ENCODE measurements at places on chromosomes 3 and 15. TPM values are rescaled to one million over a fixed set of nuclear protein-coding genes. Genes with fewer than 3 reads are reported as not detected.

Gene GABRG3
- total RNA-seq = 0.53 TPM

Gene KBTBD13
- not detected for total RNA-seq

Gene CYP11A1
- 5.1 TPM for total RNA-seq

Gene DNAH12
- total RNA-seq = 0.77 TPM

Gene ZIC1
- not detected for total RNA-seq

Gene SPSB4
- total RNA-seq = 2.3 TPM

Gene ATR
- 32.9 TPM for total RNA-seq

Gene LRRIQ4
- 0.11 TPM for total RNA-seq

Gene MYL3
- total RNA-seq = 2.8 TPM

Gene AMIGO3
- 1.3 TPM for total RNA-seq

Gene SOX14
- total RNA-seq = 0.11 TPM

Gene ST6GAL1
- total RNA-seq = 72.3 TPM

Gene ALG1L2
- 5.6 TPM for total RNA-seq

Gene PSTPIP1
- 0.29 TPM for total RNA-seq

Gene SERPINI2
- total RNA-seq = not detected

Gene CDHR4
- total RNA-seq = not detected

DNA sequence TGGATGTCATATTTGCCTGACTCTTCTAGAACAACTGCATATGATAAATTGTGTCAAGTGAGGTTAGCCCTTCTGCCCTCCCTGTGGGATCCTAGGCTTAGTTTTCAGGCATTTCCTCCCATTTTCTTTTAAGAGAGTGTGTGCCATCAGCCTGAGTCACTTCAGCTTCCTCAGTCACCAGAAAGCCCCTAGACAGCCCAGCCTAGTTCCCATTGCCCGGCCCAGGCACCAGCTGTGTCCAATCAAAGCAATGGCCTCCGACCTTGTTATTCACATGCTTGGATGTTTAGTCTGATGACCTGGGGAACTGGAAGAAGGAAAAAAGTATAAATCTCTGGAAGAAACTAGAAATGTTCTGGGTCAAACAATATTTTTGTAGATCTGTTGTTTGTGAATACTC, 221.9 kb upstream of the LRIG1 start:
- no peaks in the 10 kb centered on the region for H3K4me1 ChIP-seq
- H3K4me3 ChIP-seq = no peak overlapping the region
- H3K27me3 ChIP-seq = no peaks in the 10 kb centered on the region
- H3K27ac ChIP-seq = no peak overlapping the region
- no peak for DNase-seq

GRCh38 chr3:129663930-129664646, 57.6 kb upstream of the PLXND1 start:
- H3K27me3 ChIP-seq = no peaks in the 10 kb centered on the region
- no peak overlapping the region for H3K4me3 ChIP-seq
- no peak overlapping the region for H3K27ac ChIP-seq
- DNase-seq = no peak
- peaks cover 13% of the 10 kb centered on the region for H3K4me1 ChIP-seq

DNA sequence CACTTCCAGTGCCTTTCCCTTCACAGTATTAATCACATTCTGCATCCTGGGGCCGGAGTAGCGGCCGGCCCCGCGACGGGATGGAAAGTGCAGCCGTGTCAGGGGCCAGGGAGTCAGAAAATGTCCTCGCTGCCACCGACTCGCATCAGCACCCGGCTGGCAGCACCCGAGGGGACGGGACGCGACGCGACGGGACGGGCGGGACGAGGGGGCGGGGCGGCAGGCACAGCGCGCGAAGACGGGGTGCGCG, 353 bp downstream of the ATG3 start:
- peak overlapping the region; percentile 98 for H3K4me3 ChIP-seq
- no peak for DNase-seq
- H3K4me1 ChIP-seq = no peaks in the 10 kb centered on the region

- no peaks in the 10 kb centered on the region for H3K27me3 ChIP-seq
- no peak overlapping the region for H3K27ac ChIP-seq
- H3K4me3 ChIP-seq = no peak overlapping the region
- no peak for DNase-seq
Observed at GRCh38 chr3:178518660-178519396, 17.4 kb upstream of the KCNMB2 start.

- H3K27me3 ChIP-seq = no peaks in the 10 kb centered on the region
- no peaks in the 10 kb centered on the region for H3K36me3 ChIP-seq
- H3K4me3 ChIP-seq = no peak overlapping the region
- H3K27ac ChIP-seq = no peak overlapping the region
- H3K4me1 ChIP-seq = no peaks in the 10 kb centered on the region
Observed at GRCh38 chr15:94655249-94655880, 424.0 kb downstream of the MCTP2 start.

DNA sequence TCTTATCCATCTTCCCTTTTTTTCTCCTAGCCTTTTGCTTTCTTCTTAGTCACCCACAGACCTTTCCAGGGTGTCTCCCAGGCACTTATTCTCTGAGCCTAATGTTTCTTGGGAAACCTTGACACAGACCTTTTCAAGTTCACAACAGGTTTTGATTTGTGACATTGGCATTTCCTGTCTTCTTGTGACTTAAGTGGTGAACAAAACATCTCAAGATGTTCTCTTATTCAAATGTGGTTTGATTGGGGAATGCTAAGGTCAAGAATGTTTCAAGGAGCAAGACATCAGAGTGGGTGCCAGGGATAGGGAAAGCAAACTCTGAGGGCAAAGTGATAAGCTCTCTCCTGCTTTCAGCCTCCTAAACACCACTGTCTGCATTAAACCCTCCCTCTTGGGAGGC, 68.2 kb upstream of the GSK3B start:
- no peak overlapping the region for H3K27ac ChIP-seq
- no peaks in the 10 kb centered on the region for H3K4me1 ChIP-seq
- no peak overlapping the region for H3K4me3 ChIP-seq
- H3K36me3 ChIP-seq = no peaks in the 10 kb centered on the region
- no peak for DNase-seq

- no peaks in the 10 kb centered on the region for H3K36me3 ChIP-seq
- H3K27me3 ChIP-seq = peaks cover 11% of the 10 kb centered on the region
- no peak for DNase-seq
Observed at GRCh38 chr3:156300929-156301840, 180.8 kb downstream of the KCNAB1 start.

DNA sequence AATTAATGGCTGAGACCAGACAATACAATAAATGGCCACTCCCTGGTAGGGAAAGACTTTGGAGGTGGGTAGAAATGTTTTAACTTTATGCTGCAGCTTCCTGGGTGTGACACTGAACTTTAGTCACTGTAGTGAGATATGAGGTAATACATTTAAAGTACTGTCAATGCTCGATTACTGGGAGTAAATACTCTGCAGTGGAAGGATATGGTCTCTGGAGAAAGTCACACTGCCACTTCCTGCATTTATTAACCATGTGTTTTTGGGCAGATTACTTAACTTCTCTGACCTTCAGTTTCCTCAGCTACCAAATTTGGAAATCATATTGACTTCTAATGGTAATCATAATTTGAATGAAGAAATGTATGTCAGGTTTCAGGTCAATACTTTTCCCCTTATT, 317.1 kb upstream of the TGFBR2 start:
- no peak overlapping the region for H3K27ac ChIP-seq
- no peaks in the 10 kb centered on the region for H3K36me3 ChIP-seq
- H3K4me1 ChIP-seq = peaks cover 4% of the 10 kb centered on the region

DNA sequence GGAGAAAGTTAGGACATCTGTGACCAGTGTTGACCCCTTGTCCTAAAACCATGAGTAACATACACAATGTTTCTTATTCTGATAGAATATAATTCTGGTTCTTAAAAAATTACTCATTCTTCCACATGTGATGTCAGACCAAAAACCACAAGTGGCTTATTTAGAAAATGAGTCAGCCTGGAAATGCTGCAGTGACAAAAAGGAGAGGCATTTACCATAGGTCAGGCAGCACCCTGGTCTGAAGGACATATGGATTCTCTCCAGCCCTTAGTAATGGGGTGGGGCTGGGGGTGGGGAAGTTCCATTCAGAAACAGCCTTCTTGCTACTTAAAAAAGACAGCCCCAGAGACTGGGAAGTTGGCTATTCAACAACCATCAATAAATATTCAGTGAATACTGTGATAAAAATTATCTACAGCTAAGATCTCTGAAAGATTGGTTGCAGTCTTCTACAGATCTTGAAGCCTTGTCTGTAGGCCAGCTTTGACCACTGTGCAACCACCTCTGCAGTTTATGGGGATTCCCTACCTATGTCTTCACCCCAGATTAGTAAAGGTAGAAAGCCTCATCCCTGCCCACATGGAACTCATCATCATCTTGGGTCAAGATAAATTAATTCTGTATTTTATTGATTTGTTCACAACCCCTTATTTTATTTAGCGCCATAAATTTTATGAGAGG, 34.9 kb upstream of the TIMP4 start:
- no peak overlapping the region for H3K4me3 ChIP-seq
- no peaks in the 10 kb centered on the region for H3K4me1 ChIP-seq
- no peaks in the 10 kb centered on the region for H3K36me3 ChIP-seq
- no peak for DNase-seq

- H3K4me1 ChIP-seq = no peaks in the 10 kb centered on the region
- H3K27me3 ChIP-seq = no peaks in the 10 kb centered on the region
- no peak overlapping the region for H3K27ac ChIP-seq
- no peak for DNase-seq
- no peaks in the 10 kb centered on the region for H3K36me3 ChIP-seq
Observed at GRCh38 chr15:39413558-39413957, 167.3 kb upstream of the THBS1 start.

GRCh38 chr3:32175607-32176197, 62.8 kb upstream of the CMTM8 start:
- H3K27ac ChIP-seq = no peak overlapping the region
- H3K27me3 ChIP-seq = peaks cover 4% of the 10 kb centered on the region
- H3K4me3 ChIP-seq = no peak overlapping the region
- no peaks in the 10 kb centered on the region for H3K4me1 ChIP-seq
- H3K36me3 ChIP-seq = no peaks in the 10 kb centered on the region

DNA sequence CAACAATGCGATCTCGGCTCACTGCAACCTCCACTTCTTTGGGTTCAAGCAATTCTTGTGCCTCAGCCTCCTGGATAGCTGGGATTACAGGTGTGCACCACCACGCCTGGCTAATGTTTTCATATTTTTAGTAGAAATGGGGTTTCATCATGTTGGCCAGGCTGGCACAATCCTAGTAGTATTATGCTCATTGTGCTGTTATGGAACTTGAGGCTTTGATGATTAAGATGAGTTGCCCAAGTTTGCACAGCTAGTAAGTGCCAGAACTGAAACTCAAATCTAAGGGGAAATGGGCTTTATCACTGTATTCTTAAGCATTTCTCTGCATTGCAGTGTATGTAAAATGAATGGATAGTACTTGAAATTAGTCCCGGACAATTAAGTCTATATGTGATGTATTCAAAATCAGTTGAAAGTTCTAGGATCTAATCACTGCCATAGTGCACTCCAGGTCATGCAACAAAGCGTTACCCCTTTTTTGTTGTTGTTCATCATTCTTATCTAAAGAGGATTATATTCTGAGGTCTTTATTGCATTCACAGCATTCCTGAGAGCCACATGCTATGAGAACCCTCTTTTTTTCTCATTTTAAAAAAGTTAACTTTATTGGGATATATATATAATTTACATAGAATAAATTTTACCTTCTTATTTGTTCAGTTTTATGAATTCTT, 378.7 kb upstream of the CNTN6 start:
- H3K4me1 ChIP-seq = no peaks in the 10 kb centered on the region
- no peaks in the 10 kb centered on the region for H3K36me3 ChIP-seq
- no peak for DNase-seq
- H3K4me3 ChIP-seq = no peak overlapping the region

DNA sequence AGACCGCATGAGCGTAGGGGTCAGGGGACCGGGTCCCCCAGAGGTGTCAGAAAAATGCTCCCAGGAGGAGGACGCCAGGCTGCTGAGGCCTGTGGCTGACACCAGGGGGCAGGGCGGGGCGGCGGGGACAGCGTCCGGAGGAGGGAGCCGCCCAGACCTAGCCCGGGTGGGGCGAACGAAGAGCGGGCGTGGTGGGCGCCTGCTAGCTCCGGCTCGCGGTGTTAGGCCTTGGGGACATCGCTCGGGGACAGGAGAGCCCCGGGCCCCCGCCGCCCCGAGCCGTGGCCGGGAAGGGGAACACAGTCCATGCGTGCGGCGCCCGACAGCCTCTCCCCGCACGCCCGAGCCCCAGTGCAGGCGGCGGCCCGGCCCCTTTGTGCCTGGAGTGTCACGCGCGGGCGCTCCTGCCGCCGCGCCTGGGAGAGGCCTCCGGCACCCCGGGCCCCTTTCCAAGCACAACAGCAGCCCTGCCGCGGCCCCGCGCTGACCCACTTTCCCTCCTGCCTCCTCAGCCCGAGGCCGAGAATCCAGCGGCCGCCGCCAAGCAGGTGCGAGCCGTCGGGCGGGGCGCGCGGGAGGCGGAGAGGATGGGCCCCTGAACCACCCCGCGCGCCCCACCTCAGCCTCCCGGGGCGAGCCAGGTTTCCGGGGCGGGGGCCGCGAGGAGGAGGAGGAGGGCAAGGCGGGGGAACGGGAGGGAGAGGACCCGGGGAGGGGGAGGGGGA, 111.0 kb upstream of the KLF13 start:
- H3K27ac ChIP-seq = no peak overlapping the region
- no peak overlapping the region for H3K4me3 ChIP-seq
- peaks cover 71% of the 10 kb centered on the region for H3K27me3 ChIP-seq
- DNase-seq = peak; percentile 93
- H3K4me1 ChIP-seq = no peaks in the 10 kb centered on the region

- no peak overlapping the region for H3K4me3 ChIP-seq
- no peaks in the 10 kb centered on the region for H3K27me3 ChIP-seq
- no peak overlapping the region for H3K27ac ChIP-seq
- no peak for DNase-seq
- no peaks in the 10 kb centered on the region for H3K36me3 ChIP-seq
Observed at GRCh38 chr15:78853500-78853899, 19.2 kb upstream of the MORF4L1 start.

- no peak for DNase-seq
- H3K27ac ChIP-seq = no peak overlapping the region
- peaks cover 6% of the 10 kb centered on the region for H3K4me1 ChIP-seq
Observed at GRCh38 chr15:52682781-52683180, 3.6 kb upstream of the ATOSA start.

DNA sequence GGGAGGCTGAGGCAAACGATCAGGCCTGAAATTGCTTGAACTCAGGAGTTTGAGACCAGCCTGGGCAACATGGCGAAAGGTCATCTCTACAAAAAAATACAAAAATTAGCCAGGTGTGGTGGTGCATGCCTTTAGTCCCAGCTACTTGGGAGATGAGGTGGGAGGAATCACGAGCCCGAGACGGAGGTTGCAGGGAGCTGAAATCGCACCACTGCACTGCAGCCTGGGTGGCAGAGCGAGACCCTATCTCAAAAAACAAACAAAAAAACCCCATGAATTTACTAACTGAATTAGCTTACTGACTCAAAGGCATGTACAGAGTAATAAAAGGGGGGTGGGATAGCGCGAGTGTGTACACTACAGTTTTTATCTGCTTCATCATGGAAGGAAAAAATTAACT, 19.3 kb downstream of the ARF4 start:
- H3K4me3 ChIP-seq = no peak overlapping the region
- peaks cover 98% of the 10 kb centered on the region for H3K36me3 ChIP-seq
- no peak for DNase-seq
- H3K27me3 ChIP-seq = no peaks in the 10 kb centered on the region
- no peaks in the 10 kb centered on the region for H3K4me1 ChIP-seq

GRCh38 chr3:183800243-183800863, 25.0 kb downstream of the MAP6D1 start:
- H3K4me3 ChIP-seq = no peak overlapping the region
- H3K36me3 ChIP-seq = peaks cover 89% of the 10 kb centered on the region
- no peak overlapping the region for H3K27ac ChIP-seq

Measured in endodermal cell (in vitro differentiated cells).